ENCODE measurements at places on chromosomes 1 and 21.
A peak's percentile ranks its signal among the peaks of the same experiment; 100 is the strongest.

DNA sequence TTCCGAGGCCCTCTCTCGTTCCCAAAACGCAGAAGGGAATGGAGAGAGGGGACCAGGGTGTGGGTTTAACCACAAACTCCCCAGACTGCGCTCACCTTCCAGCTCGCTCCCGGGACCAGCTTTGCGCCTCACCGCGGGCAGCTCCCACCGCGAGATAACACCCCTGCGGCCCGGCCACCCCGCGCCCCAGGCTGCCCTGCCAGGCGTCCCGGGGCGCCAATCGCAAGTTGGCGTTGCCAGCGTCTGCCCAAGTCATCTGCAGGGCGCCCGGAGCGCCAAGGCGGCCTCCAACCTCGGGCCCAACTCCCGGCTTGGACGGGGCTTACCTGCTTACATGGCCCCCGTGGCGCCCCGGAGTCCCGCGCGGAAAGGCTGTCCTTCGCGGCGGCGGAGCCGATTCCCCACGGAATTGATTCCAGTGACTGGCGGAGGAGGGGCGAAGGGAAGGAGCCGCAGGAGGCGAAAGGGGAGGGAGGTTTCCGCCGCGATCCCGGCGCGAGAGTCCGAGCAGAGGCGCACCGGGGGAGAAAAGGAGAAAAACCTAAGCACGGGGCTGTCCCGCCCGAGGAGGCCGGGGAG is 456 bp downstream of the PTPN14 start:
- no peak for DNase-seq

GRCh38 chr1:2894381-2895041 is 93.0 kb upstream of the TTC34 start:
- DNase-seq = no peak

GRCh38 chr1:221663321-221663720 is 78.6 kb downstream of the DUSP10 start:
- no peak for DNase-seq

- DNase-seq = no peak
These were observed 209.6 kb downstream of the PTBP2 start for GRCh38 chr1:96931136-96931535.

GRCh38 chr1:68229650-68230483 is 2.5 kb downstream of the WLS start:
- DNase-seq = no peak

DNA sequence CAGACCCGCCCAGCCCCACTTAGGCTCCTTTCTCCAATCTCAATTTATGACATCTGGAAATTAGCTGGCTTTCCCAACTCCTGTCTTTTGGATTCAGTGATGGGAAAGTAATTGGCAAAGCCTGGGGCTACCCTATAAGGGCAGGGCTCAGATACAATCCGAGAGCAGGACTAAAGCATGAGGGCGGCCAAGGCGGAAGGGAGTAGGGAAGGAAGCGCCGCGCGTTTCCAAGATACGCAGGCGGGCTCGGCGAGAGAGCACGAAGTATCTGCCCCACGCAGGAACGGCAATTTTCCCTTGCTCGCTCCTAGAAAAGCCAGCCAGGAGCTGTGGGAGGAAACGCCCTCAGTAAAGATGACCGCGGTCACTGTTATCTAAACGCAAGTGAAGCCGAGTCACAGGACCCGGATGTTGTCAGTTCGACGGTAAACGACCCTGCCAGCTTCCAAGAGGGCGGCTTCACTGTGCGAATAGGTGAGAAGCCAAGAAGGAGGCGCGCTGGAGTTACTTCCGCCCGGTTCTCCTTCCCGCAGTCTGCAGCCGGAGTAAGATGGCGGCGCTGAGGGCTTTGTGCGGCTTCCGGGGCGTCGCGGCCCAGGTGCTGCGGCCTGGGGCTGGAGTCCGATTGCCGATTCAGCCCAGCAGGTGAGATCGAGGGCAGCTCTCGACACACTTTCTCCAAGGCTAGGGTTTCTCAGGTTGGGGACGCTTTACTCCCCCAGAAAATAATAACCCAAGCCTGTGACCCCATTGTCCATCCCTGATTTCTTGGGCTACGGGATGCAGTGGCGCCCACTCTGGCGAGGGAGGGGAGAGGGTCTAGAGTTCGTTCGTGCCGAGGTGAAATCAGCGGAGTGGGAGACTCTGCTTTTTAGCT is at the start of gene NDUFS2:
Gene NDUFS2 (plus strand): TSS at position 532 of the 877 bp plus-strand sequence. CDS start 19 bp downstream, at position 551.
- peak; percentile 99 for DNase-seq

DNA sequence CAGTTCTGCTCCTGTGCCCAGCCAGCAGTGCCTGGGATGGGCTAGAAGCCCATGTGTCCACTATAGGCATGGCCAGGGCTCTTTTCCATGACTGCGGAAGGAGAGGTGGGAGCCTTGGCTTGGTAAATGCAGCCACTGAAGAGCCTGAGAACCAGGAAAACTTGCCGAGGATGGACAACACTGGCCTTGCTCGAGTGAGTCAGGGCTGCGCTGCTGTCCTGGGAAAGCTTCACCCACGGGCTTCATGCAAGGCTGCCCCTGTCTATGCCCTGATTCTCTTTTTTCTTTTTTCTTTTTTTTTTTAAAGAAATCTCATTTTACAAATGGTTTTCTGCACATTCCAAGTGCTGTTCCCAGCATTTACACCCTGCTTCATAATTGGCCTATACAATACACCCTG is 156.5 kb downstream of the CAMTA1 start:
- DNase-seq = no peak

GRCh38 chr1:183580281-183580682 is 10.0 kb downstream of the NCF2 start:
- DNase-seq = peak; percentile 41

DNA sequence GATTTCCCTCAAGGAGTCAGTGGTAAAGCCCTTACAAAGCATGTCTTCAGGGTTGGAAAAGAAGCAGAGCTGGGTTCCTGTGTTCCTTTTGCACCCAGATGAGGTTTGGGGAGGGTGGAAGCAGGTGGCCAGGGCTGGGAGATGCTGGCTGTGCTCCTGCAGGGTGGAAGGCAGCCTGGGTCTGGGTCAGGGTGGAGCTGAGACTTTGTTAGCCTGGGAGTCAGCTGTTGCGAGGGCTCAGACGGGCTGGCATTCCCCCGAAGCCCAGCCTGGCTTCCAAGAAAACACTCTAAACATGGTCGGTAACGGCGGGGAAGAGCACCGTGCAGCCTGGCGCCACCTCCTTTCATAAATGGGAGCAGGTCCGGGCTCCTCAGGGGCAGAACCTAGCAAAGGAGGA is 43.7 kb upstream of the EPS8L3 start:
- DNase-seq = no peak

GRCh38 chr1:208090388-208091301 is 153.5 kb downstream of the PLXNA2 start:
- DNase-seq = no peak

DNA sequence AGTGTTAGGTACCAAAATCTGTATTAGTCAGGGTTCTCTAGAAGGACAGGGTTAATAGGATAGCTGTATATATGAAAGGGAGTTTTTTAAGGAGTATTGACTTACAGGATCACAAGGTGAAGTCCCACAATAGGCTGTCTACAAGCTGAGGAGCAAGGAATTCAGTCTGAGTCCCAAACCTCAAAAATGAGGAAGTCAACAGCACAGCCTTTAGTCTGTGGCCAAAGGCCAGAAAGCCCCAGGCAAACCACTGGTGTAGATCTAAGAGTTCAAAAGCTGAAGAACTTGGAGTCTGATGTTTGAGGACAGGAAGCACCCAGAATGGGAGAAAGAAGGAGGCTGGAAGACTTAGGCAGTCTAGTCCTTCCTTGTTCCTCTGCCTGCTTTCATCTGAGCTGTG is 487.5 kb upstream of the CHRM3 start:
- DNase-seq = no peak

- no peak for DNase-seq
These were observed 13.2 kb upstream of the EXO5 start for GRCh38 chr1:40495315-40495903.

DNA sequence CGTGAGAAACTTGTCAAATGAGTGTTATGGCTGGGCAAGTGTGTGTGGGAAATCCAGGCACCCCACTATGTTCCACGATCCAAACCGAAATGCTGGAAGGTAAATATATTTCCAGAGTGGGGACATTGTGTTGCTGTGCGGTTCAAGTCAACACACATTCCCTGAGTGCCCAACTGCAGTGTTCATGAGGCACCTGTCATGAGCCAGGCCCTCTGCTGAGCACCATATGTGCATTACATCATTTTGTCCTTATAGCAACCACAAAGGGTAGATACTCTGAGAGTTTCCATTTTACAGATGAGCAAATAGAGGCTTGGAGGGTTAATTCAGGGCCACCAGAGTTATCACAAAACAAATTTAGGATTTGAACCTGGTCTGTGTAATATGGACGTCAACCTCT is 59.9 kb upstream of the SOD1 start:
- no peak for DNase-seq

DNA sequence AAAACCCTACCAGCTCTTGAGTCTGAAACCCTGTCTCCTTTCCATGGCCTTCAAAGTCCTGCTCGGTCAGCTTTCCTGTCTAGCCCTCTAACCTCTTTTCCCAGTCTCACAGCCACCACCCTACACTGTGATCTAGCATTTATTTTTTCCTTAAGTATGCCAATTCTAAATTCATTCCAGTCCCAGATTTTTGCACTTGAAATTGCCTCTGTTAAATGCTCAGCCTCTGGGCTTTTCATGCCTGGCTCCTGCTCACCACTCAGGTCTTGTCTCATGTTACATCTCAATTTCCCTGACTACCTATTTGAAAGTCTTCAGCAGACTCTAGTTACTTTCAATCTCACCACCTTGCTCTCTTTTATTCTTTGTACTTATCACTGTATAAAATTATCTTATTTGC is 176.2 kb downstream of the ADGRL4 start:
- DNase-seq = no peak

- no peak for DNase-seq
These were observed 2.0 kb downstream of the RCC1 start for GRCh38 chr1:28507646-28508434.

GRCh38 chr1:222048094-222048595 is 306.3 kb upstream of the DUSP10 start:
- DNase-seq = no peak

- no peak for DNase-seq
These were observed 52.1 kb downstream of the ACBD3 start for GRCh38 chr1:226134170-226135058.

DNA sequence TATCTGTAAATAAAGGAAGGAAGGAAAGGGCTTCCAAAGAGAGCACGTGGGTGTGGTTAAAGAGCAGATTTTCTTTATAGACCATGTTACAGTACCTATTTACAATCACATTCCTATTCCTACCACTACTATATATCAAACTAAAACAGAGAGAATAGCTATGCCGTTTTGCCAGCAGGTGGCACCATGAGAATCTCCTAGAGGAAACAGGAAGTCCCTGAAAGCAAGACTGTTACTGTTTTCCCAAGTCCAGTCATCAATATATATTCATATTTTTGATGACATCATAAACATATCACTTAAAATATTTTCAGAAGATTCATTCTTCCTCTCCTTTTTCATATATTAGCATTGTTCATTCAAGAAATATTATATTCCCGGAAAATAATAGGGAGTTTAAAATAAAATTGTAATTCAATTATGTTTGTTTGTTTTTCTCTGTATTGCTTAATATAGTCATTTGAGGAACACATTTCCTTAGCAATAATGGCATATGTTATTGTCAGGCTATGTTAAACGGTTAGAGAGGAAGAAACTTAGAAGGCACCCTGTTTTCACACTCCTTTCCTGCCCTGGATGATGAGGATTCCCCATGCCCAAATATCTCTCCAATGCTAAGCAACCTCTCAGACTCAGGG is 6.6 kb downstream of the CCDC190 start:
- DNase-seq = peak; percentile 29

GRCh38 chr1:72178266-72178665 is 104.1 kb downstream of the NEGR1 start:
- no peak for DNase-seq

GRCh38 chr21:24895885-24896734 is 711.2 kb downstream of the MRPL39 start:
- no peak for DNase-seq

- no peak for DNase-seq
These were observed 147.7 kb downstream of the DMRTA2 start for GRCh38 chr1:50275566-50275965.

- no peak for DNase-seq
These were observed 57.6 kb downstream of the DNM3 start for GRCh38 chr1:171898941-171899340.

GRCh38 chr1:86938450-86938849 is 24.0 kb downstream of the HS2ST1 start:
- DNase-seq = no peak

- no peak for DNase-seq
These were observed 3.7 kb upstream of the CHIA start for GRCh38 chr1:111286912-111287311.

DNA sequence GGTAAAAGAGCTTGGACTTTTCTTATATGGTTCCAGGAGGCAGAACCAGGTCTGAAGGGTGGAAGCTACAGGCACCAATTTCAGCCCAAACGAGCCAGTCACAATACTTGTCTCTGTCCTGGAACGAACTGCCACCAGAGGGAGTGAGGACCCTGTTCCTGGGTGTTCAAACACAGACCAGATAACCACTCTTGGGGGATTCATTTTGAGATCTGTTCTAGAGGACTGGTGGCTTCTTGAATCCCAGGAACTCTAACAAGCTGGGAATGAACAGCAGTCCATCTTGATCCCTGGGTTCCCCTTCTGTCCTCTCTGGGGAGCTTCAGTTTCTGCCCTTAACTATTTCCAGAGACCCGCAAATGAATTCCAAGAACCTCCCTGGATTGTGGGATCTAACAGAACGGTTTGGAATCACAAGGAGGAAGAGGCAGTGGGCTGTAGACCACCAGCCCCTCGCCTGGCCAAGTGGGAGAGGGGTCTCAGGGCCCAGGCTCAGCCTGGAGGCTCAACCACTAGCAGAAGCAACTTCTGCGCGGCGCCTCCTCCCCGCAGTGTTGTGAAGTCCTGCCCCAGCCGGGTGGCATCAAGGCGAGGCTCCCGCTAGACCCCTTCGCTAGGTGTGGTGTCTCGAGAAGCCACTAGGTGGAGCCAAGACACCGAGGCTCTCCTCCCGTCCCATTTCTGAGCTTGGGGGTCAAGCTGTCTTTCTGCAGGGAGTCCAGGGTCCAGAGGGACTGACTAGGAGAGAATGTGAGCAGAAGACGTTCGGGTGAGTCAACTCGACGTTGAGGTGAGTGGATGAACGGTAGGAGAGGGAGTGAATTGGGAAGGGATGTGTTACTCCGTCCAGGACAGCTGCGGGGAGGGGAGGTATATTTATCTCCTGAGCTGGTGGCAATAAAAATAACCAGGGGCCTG is 12.1 kb upstream of the NES start:
- DNase-seq = no peak

DNA sequence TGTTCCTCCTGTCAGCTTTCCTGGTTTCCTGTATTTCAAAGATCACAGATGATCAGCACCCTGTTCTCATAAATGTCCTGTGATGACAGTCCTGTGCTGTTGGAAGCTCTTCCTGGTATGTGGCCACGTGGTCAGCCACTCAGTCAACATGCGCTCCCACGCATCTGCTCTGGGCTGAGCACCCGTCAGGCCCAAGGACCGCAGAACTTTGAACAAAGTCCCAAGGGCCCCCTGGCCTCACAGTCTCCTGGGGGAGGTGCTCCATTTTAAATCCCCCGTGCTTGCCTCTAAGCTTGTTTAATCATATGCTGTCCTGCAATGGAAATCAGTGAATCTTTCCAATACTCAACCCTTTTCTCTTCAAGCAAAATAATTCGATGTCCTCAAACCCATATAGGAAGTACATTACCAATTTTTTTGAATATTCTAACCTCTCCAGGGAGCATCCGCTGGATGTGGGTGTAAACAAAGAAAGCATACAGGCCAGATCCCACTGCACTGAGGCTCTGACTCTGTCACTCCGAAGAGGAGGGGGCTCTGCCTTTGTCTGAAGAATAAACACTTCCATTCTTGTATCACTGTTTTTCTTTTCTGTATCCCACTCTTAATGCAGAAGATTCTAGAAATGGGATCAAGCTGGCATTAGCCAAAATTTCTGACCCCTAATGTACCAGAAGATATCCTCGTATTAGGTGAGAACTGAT is 250.3 kb downstream of the SDCCAG8 start:
- DNase-seq = no peak

Data from forelimb muscle (tissue), 1 donor.